ENCODE measurements at places on chromosomes 1 and 21.

- DNase-seq, result no peak
Observed at GRCh38 chr21:32356874-32357395, 35.9 kb downstream of the URB1 start.

GRCh38 chr1:93878501-93878888, 511 bp downstream of the DNTTIP2 start:
- peak; percentile 63 for DNase-seq

DNA sequence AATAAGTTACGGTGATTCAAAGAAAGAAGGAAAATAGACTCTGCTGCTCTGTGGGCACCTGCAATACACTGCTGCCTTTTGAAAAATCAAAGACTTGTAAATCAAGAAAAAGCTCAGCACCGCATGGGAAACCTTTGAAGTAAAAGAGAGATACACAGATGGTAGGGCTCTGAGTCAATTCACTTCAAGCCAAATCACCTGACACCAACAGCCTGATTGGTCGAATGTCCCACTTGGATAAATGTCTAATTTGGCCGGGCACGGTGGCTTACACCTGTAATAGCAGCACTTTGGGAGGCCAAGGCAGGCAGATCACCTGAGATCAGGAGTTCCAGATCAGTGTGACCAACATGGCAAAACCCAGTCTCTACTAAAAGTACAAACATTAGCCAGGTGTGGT, 19.2 kb upstream of the RCAN3 start:
- no peak for DNase-seq

DNA sequence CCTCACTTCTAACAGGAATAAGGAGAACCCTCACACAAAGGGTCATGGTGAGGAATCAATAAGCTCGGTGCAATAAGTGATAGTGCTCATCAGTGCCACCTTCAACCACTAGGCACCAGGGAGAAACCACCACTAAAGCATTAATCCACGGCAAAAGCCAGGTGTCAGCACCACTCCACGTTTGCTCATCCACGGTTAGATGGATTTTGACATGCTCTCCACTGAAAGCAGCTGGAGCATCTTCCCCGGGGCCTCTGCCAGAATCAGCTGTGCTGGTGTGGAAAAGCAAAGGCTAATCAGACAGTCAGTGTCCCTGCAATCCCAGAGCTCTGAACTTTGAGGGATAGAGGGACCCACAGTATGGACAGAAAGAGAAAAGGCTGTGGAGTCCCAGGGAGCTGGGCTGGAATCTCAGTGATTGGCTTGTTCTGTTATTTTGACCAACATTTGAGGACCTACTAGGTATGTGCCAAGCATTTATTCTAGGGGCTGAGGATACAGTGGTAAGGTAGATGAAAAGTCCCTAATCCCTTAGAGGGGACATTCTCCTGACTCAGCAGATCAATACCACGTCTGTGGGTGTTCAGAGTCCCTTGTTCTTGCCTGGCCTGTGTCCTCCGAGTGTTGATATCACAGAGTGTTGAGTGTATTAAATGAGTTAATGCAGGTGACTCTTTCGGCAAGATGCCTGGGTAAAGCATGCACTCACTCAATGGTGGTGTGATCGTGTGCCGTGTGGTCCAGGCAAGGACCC, 41.3 kb downstream of the FHAD1 start:
- no peak for DNase-seq

DNA sequence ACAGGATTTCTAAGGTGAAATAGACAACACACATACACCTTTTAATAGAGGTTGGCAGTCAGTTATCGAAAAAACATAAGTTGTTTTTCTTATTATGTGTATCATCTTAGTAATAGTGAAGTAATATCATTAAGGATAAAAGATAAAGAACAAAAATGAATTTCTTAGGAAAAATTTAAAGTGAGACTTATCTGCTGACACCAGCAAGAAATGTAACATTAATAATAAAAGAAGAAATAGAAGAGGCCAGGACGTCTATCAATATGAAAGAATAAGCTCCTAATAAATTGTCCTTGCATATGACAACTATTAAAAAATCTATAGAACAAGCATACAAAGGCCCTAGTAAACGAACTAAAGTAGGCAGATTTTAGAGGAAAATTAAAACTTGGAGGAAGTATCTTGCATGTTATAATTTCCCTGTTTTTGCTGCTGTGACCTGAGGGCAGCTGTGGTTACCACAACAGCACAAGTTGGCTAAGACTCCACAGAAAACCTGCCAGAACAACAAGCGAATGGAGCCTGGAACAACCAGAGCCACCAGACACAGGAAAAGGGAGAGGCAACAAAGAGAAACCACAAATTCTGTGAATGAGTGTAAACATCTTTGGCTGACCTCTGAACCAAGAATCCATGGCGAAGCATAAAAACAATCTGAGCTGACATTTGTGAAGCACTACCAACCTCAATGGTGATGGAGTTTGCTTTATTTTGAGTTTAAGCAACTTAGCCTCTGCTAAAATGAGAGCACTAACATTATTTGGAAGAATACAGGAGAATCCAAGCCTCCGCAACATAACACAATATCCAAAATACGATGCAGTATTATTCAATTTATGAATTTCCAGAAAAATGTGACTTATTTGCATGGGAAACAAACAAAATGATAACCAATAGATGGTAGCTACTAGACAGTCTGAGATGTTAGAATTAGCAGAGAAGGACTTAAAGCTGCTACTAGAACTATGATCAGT, 207.5 kb downstream of the KCNT2 start:
- no peak for DNase-seq

DNA sequence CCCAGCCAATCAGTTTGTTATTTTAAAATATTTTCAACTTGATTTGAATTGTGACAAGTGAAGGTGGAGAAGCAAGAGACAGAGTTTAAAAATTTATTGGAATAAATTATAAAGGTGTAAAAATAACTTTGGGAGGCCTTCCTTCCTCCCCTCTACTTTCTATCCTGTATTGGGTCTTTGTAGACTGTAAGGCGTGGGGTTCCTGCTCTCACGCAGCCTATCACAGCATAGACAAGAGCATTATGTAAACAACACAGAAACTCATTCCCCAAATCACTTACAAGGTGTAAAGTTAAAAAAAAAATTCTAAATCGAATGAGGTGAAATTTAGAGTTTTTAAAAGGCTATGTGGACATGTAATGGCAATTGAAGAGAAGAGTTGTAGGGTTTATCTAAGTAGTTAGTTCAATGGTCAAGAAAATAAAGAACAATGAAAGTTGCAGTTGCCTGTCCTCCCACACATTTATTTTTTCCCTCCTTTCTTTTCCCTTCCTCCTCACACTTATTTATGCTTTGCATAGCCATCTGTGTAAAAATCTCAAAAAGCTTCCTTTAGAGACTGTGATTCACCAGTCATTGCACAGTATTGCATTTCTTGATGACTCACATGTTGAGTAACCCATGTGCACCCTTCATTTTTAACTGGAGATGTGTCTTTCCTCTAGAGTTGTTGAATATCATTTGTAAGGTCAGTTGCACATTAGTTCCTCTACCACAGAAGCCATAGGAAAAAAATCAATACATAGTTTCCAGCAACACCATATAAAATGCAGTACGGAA, 242.2 kb downstream of the PTPRC start:
- DNase-seq, result no peak

GRCh38 chr1:224106568-224107281, 7.2 kb upstream of the FBXO28 start:
- no peak for DNase-seq

DNA sequence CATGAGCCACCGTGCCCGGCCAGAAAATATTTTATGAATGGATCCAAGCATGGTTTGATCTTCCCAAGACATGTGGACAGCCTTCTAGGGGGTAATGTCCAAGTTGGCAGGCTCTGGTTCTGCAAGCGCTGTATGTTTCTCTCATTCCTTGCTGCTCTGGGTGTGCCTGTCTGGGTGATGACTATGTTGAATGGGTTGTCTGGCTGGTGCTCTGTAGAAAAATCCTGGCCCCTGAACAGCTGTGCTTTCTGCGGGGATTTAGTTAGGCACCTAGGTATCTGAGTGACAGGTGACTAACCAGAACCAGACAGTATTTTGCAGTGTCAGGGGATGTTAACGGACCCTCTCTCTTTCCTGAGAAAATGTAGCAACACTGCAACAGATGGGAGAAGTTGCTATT, 14.1 kb downstream of the HUNK start:
- no peak for DNase-seq

- DNase-seq, result no peak
Observed at GRCh38 chr1:116806671-116807070, 52.4 kb downstream of the CD2 start.

- peak; percentile 18 for DNase-seq
Observed at GRCh38 chr1:121516234-121516967, 331.6 kb downstream of the SRGAP2C start.

GRCh38 chr1:199759268-199759730, 268.2 kb upstream of the NR5A2 start:
- DNase-seq, result no peak
